ENCODE measurements at places on chromosomes 6 and 20. TPM values are rescaled to one million over a fixed set of nuclear protein-coding genes. Genes with fewer than 3 reads are reported as not detected.

ZSCAN23 gene
- total RNA-seq, result 4.5 TPM

LY6G6C gene
- not detected for total RNA-seq

- no peak for DNase-seq
Observed at GRCh38 chr6:148945301-148946021, 198.6 kb downstream of the UST start.

- no peak for DNase-seq
Observed at GRCh38 chr6:151544453-151544852, 50.6 kb downstream of the CCDC170 start.

DNA sequence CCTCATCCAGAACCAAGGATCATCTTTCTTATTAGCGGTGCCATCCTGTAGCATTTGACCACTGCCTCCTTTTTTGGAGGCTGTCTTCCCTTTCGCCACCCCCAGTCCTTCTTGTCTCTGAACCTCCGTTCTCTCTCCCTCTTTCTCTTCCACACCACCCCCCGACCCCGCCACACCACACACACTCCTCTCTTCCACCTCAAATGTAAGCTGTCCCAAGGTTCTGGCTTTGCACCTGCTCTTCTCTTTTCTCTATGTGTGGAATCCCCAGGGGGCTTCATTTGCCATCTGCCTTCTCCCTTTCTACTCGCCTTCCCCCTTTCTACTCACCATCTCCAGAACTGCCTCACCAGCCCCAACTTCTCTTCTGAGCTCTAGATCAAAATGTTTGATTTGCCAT is 111.3 kb upstream of the CDYL start:
- DNase-seq, result no peak
